ENCODE measurements at places on chromosomes 3 and 15.

- DNase-seq: no peak
Observed at GRCh38 chr3:40043444-40043755, 234.0 kb downstream of the MYRIP start.

- no peak for DNase-seq
Observed at GRCh38 chr3:114494498-114494897, 200.7 kb downstream of the TIGIT start.

DNA sequence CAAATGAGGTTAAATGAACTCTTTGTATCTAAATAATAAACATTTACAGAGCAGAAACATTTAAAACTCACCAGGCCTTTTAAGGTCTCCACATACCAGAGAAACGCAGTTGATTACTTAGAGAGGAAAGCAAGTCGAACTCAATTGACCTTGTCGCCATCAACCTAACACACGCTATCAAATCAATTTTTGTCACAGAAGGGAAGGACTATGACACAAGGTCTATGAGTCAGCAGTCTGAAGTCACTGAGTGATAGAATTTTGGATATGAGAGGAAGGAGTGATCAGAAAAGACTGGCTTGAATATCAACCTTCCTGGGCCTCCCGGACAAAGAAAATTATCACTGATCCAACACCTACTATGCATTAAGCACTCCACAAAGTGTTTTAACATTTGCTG lies 514.4 kb upstream of the ZNF385D start:
- no peak for DNase-seq

DNA sequence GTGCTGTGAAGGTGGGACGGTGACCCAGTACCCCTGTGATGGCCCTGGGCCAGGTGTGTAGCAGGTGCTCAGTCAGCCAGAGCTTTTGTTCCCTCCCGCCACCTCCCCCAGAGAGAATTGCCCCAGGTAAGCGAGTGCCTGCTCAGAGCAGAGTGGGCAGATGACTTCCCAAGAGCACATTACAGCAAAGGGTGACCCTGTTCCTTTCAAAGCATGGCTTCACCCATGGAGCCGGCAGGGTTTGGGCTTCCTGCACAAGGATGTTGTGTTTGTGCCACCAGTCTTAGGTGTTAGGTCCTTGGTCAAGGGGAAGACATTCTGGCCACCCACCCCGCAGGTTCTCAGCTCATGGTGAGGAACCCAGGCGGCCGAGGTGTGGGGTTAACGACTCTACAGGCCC lies 30.7 kb downstream of the SLC6A6 start:
- DNase-seq: no peak

DNA sequence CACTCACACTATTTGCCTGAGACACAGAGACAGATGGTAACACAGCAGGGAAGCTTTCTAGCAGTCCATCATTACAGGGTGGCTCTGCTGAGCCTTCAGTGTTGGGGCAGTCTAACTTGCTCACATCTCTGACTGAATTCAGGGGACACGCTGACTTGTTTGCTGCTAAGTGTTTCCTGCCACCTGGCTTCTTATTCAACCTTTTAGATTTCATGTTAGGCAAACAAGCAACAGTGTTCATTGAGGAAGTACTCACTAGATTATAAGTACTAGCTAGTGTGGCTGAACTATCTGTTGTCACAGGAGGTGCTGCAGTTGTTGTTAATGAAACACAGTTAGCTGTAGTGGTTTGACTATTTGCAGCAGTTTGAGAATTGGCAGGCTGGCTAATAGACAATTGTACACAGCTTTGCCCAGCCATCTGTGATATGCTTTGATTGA lies 37.3 kb downstream of the USF3 start:
- no peak for DNase-seq

- peak; percentile 44 for DNase-seq
Observed at GRCh38 chr15:92077353-92078085, 224.0 kb downstream of the SLCO3A1 start.

- DNase-seq: no peak
Observed at GRCh38 chr3:10189557-10190354, 25.0 kb downstream of the IRAK2 start.

GRCh38 chr15:64386291-64386690 lies 1.3 kb upstream of the TRIP4 start:
- DNase-seq: no peak
